AML-193 (cell line): ENCODE measurements at places on chromosomes 3 and 15.
A peak's percentile ranks its signal among the peaks of the same experiment; 100 is the strongest.

DNA sequence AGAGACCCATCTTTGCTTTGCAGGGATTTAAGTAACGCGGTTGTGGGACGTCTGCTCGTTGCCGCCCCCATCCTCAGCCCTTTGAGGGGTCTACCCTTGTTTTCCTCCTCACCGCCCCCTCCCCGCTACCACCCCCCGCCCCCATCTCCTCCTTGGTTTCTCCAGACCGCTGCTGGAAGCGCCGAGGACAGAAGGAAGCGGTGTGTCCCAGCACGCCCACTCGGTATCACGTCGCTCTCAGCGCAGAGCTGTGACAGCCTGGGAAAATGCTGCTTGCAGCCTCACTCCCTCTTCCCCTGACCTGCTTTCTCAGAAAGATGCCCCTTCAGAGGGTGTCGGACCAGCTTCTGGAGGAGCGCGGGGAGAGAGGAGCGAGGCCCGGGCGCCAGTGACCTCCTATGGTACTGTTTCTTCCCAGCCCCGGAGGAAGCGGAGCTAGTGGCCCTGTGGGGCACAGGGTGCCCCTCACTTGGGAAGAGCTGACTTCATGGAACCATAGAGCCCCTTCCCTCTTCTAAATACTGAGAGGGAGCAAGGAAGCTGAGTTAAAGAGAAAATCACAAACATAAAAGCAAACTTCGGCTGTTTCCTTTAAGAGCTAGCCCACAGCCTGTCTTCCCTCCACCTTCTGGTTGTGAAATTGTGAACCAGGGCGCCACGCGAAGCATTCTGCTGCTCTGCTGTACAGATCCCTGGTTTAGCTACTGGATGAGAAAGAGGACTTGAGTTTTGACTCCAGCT, 698 bp downstream of the IL1RAP start:
- peak; percentile 62 for DNase-seq

DNA sequence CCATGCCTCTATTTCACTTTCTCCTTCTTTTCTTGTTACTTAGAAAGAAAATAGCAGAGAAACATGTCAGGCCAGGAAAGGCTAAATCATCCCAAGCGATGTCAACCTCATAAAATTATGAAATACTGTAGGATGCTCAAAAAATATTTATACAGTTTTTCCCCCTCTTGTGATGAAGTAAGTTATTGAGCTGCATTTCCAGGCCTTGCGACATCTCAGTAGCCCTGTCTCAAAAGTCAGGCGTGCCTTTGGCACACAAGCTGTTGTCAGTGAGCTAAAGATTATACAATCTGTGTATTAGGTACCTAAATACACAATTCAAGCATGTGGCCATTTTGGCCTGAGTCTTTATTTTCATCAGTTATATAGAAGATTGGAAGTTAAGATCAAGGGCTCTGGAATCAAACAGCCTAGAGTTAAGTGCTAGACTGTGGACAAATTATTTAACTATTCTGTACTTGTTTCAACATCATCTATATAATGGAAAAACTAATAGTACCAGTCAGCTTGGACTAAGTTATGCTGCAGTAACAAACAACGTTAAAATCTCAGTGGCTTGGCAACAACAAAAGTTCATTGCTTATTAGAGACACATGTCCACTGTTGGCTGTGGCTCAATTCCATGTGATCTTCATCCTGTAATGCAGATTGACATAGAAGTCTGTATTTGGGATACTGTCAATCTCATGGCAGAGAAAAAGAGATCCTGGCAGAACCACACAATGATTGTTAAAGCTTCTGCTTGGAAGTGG, 406.4 kb upstream of the PROK2 start:
- DNase-seq = peak; percentile 9

DNA sequence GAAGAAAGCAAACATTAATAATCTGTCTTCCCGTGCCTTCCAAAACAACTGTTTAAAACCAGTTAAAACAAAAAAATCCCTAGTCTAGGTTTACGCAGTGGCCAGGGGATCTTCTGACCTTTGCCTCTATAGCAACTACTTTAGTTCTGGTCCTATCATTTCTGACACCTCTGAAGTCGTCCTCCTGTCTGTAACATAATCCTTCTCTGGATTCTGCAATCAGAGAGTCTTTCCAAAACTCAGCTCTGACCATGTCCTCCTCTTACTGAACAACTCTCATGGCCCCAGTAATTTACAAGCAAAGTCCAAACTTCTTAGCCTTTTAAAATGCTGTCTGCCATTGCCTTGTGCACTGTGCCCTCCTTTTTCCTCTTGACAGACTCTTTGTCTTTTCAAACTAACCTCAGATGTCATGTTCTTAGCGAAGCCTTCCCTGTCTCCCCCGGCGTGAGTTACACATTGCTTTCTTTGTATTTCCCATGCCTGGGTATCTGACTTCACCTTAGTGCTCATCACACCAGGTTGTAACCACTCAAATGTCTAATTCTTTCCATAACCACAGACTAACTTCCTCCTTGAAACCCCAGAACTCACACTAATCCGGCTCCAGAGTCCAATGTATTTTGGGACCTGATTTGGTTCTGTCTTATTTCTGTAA, 105.2 kb upstream of the BNIP2 start:
- DNase-seq = no peak

GRCh38 chr3:46477756-46478155, 13.1 kb upstream of the LTF start:
- DNase-seq = no peak

DNA sequence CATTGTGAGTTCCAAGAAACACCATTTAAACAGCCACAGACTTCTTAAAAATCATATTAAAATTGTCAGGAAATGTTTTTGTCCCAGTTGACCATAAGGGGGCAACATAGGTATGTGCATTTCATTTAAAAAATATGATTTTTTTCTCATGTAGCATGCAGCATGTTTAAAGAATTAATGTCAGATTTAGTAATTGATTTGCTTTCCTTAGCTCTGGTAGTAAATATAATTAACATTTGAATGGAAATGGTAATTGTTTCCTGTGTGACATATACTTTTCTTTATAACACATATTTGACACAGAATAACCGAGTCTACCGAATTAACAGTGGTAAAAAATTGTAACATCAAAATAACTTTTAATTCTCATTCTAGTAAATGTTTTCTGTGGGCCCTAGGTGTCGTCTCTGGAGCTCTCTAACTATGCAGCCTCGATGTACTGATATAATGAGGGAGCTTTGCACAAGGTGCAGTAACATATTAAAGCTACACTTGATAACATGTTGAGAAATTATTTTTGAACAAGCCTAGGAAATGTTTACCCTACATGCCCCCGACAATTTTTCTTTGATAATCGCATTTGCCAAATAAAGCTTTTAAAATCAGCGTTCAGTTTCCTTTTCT, 34.9 kb downstream of the NXPE3 start:
- peak; percentile 61 for DNase-seq

GRCh38 chr3:123682781-123683504, 98.1 kb upstream of the HACD2 start:
- no peak for DNase-seq

DNA sequence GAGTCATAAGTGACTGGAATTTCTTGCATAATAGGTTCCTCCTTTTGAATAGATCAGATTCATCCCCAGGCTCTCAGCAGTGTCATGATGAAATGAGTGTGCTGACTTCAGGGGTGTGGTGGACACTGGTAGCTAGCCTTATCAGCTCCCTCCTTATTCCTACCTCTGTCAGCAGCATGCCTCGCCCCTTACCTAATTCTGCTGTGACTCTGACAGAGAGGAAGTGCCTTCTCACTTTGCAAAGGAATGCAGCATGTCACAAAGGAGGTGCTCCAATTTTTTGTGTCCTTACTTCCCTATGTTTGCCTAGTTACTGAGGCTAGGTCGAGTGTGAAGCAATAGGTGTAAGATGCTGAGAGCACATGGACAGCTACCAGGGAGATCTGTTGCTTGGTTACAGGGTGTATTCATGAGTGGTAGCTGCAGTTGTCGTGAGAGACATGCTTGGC, 90.6 kb downstream of the TNFAIP8L3 start:
- DNase-seq = peak; percentile 72
